ENCODE measurements at places on chromosomes 3 and 15. TPM values are rescaled to one million over a fixed set of nuclear protein-coding genes. Genes with fewer than 3 reads are reported as not detected.

FYCO1 gene
- total RNA-seq = 27.3 TPM

RAP2B gene
- 19.7 TPM for total RNA-seq

TMEM45A gene
- 0.17 TPM for total RNA-seq

CILP gene
- total RNA-seq = 0.26 TPM

GRAMD2A gene
- total RNA-seq = not detected

ATP13A5 gene
- total RNA-seq = not detected

LRRIQ4 gene
- not detected for total RNA-seq

STAB1 gene
- total RNA-seq = 1.7 TPM

CCR1 gene
- total RNA-seq = 3.8 TPM

RPUSD3 gene
- total RNA-seq = 20.8 TPM

GRCh38 chr3:69201658-69202057 is 79.3 kb upstream of the LMOD3 start:
- DNase-seq = no peak

- DNase-seq = no peak
Measured at GRCh38 chr15:63189941-63190768, 749 bp downstream of the RAB8B start.

GRCh38 chr15:70690021-70690420 is 73.3 kb downstream of the UACA start:
- no peak for DNase-seq

DNA sequence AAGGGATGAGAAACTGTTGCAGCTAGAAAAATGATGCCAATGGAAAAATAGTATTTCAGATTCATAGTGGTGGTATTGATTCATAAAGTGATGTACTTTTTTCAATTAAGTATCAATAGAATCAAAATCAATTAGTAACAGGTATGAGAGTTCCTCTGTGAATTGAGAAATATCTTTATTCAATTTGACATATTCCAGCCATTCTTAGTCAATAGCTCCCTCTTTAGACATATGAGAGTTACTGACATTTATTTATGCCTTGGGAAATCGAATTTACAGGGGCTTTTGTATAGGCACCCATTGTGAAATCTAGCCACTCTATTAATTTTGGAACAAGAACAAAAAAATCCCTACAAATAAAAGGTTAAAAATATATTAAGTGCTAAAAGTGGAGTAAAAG is 386.9 kb upstream of the CNTN3 start:
- DNase-seq = no peak

DNA sequence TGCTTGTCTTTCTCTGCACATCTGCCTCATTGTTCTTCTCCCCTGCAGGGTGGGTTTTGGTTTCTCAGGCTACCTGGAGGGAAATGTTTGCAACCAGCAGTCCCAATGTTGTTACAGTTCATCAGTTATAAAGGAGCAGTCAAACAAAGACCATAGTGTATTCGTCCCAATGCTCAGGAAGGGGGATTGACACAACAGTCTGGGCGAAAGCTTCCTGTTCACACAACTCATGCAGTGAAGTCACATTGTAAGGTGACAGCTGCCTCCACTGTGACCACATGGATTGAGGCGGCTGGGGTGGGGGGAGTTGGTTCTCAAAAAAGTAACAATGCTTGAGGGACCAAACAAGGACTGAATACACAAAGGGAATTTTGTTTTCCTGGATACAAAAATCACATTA is 28.8 kb upstream of the TF start:
- no peak for DNase-seq

DNA sequence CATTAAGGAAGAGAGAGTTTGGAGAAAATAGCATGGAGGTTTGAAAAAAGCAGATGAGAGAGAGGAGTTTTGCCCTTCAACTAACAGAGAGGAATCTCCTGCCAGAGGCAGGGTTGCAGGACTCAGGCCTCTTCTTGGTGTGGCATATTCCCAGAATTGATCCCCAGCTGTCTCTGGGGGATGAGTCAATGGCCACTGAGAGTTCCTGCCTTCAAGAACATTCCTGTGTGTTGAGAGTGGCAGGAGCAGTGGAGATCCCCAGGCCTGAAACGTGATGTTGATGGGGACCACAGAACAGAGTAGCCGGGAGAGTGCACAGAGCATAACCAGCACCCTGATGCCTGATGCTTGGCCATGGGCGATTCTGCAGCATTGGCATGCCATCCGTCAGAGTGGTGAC is 348.4 kb upstream of the THBS1 start:
- DNase-seq = no peak

GRCh38 chr3:128311441-128311844 is 155.2 kb downstream of the DNAJB8 start:
- no peak for DNase-seq

DNA sequence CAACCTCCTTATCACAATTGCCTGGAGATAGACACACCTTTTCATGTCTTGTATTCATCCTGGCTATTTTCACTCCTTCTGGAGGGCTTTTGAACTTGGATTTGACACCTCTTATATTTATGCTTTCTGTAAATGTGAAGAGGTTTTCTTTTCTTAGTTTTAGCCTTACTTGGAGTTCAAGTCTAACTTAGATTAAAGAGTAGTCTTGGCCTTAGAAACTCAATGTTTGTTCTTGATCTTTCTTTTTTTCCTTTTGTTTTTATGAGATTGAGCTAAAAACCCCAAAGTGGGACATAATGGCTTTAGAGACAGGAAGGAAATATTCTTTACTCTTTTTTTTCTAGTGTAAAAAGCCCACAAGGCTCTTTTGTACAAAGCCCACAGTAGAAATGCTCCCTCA is 1054.9 kb downstream of the ROBO1 start:
- no peak for DNase-seq

DNA sequence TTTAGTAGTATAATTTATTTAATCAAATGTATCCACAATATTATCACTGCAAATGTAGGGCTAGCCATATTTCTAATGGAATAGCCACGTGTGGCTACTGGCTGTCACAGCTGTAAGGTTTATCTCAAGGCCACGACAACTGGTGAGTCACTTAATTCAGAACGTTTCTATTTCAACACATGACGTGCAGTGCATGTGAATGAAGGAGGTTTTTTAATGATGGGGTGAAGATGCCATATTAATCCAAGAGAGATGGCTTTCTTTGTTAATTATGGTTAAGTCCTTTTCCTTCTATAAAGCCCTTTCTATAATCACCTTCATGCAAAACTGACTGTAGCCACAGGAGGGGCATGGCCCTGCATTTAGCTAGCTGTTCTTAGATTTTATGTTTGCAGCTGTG is 212.0 kb downstream of the FEZF2 start:
- no peak for DNase-seq

DNA sequence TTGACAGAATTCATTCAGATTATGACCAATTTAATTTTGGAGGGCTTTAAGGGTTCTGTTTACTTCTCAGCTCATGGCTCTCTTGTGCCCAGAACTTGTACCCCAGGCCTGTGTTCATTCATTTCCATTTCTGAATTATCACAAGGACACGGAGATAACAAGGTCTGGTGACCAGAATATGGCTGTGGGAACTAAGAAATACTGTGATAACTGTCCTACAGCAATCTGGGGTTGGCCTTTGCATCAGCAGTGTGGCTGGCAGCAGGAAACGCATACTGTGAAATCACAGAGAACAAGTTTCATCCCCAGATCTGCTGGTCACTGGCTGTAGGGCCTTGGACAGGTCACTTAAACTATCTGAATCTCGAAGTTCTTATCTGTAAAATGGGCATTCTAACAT is 41.8 kb upstream of the TPM1 start:
- no peak for DNase-seq

DNA sequence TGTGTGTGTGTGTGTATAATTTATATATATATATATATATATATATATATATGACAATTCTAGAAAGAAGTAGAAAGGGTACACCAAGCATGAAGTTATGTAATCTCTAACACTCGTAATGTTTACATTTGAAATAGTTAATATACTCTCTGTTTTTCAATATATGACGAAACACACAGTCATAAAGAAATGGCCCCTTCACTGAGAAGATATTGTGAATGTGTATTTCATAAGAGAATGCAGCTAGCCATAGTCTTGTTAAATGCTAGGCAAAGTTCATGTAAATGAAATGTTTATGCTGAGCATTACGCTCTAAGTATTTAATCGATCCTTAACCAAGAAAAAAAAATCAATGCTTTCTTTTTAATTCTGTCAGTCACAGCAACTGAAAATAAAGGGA is 154.7 kb upstream of the TSPAN3 start:
- DNase-seq = no peak

- no peak for DNase-seq
Measured at GRCh38 chr3:124558991-124559845, 171.0 kb upstream of the UMPS start.

DNA sequence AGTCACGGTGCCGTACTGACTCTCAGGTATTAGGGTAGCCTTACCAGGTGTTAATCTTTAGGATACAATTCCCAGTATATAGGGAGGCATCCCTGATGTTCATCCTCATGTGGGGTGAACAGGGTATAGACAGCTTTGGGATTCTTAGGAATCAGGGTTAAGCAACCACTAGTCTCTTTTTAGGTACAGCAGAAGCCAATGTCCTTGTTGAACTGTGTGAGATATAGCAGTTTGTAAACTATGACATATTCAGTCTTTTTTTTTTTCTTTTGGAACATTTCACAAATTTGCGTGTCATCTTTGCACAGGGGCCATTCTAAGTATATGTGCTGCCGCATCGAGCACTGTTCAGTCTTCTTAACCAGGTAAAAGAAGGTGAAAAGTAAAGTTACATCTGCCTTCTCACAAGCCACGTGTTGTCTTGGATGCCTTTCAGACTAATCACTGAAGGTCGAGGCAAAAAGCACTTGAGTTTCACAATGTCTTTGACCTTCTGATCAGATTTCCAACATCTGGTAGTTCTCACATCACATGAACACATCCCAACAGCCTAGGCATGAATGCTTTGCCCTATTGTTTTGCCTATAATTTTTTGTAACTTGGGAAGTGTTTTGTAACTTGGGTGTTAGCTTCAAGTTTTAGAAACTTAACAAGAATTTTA is 17.2 kb downstream of the TSEN2 start:
- no peak for DNase-seq
